ENCODE measurements at places on chromosomes 3 and 15.

DNA sequence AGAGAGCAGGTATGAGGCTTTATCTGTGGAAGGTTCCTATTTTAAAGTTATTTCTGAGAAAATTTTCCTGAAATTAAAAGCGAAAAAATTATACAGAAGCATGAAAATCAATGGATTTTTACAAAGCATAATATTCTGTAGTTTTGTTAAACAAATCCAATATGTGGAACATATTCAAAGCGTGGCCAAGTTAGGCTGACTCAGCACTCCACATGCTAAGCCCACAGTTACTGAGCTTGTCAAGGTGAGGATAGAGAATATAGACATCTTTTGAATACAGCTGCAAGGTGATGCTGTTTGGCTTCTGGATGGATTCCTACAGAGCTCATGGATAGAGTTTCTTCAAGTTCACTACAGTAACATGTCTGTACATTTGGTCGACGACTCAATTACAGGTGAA is 302.5 kb downstream of the C3orf38 start:
- no peak for DNase-seq

DNA sequence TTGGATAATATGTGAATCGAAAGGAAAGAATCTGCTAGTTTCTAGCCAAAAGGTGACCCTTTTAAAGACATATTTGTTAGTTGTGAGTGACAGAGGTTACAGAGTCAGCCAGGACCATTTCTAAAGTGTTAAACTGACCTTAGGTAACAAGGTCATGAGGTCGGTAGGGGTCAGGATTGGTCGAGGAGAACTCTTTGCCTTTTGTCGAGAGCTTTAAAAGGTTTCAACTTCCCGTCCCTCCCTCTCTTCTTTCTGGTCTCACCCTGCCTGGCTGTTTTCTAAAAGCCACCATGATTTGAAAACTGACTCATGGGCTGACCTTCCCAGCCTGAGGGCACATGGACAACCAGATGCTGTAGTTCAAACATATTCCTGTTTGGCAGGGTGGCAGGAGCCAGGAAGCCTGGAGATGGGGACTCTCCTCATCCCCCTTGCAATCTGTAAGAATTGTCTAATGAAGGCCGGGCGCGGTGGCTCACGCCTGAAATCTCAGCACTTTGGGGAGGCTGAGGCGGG is 25.8 kb upstream of the PRTG start:
- no peak for DNase-seq

DNA sequence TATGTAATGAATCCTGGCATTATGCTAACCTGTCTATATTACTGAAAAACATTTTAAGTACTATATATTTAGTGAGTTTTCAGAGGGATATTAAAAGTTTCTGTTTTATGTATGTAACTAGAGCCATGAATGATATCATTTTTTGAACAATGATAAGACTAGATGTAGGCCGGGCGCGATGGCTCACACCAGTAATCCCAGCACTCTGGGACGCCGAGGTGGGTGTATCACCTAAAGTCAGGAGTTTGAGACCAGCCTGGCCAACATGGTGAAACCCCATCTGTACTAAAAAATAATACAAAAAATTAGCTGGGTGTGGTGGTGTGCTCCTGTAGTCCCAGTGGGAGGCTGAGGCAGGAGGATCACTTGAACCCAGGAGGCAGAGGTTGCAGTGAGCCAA is 34.1 kb downstream of the DHX36 start:
- DNase-seq: no peak

DNA sequence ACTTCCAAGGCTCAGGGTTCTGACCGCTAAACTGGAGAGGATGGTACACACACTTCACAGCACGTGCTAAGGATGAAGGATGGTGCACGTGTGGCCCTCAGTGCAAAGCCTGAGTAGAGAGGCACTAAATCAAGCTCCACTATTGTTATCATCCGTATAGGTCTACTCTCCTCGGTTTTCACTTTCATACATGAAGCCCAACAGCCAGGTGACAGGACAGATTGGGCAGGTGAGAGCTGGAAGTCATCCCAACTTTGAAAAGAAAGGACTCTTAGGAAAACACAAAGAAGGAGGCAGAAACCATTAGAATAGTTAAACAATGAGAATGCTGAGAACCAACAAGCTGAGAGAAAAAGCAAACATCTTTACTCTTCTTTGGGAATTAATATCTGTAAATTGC is 21.1 kb downstream of the MAGI1 start:
- no peak for DNase-seq

GRCh38 chr3:176968631-176969030 is 228.7 kb downstream of the TBL1XR1 start:
- no peak for DNase-seq

DNA sequence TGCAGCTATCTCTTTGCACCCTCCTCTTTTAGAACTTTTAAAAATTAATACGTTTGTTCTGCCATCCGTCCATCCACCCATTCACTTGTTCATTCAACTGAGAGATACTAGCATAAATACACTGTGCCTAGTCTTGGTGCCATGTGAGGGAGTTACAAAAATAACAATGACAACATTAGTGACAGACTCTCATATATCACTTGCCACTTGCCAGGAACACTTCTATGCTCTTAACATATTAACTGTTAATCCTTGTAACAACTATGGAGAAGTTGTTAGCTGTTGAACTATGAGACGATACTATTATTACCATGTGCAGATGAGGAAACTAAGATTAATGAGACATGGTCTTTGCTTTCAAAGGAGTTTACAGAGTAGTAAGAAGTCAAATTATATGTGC is 33.6 kb downstream of the RPL39L start:
- no peak for DNase-seq
